ENCODE measurements at places on chromosomes 3 and 15. TPM values are rescaled to one million over a fixed set of nuclear protein-coding genes. Genes with fewer than 3 reads are reported as not detected.

The FES gene
- 23.9 TPM for total RNA-seq

The RAB11A gene
- total RNA-seq = 204 TPM

The RASGRP1 gene
- total RNA-seq = 29.3 TPM

The ANXA2 gene
- 169 TPM for total RNA-seq

The FBXO40 gene
- total RNA-seq = not detected

The TJP1 gene
- total RNA-seq = 0.72 TPM

GRCh38 chr3:58177747-58178527 lies 32.8 kb downstream of the DNASE1L3 start:
- no peak for DNase-seq

GRCh38 chr15:80932513-80932815 lies 57.2 kb downstream of the MESD start:
- no peak for DNase-seq

- no peak for DNase-seq
Measured at GRCh38 chr3:44976002-44976815, at the start of the genes EXOSC7 and ZDHHC3. Gene EXOSC7 (plus strand): TSS chr3:44976244. CDS start chr3:44976278, 34 bp downstream. Gene ZDHHC3 (minus strand): TSS chr3:44976174. CDS start chr3:44959436, 16,738 bp downstream.

GRCh38 chr15:39171944-39172368 lies 408.9 kb upstream of the THBS1 start:
- peak; percentile 19 for DNase-seq

GRCh38 chr3:165984589-165984988 lies 147.4 kb upstream of the BCHE start:
- no peak for DNase-seq

- DNase-seq = no peak
Measured at GRCh38 chr3:168581771-168582225, 486.1 kb upstream of the GOLIM4 start.

DNA sequence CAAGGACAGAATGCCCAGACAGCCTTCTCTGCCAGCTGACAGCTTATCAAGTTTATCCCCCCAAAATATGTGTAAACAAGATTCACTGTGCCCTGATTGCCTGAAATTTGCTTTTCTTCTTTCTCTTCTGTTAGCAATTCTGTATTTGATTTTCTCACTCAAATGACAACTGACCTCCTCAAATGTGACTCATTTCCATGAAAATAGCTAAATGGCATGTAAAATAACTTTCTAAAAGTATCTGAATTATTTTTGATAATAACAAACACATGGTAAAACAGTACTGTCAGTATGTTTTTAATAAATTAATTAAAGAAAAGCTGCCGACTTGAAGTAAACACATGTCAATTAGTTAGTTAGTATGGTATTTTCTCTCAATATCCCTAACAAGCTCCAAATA lies 202.3 kb upstream of the STAC start:
- no peak for DNase-seq

DNA sequence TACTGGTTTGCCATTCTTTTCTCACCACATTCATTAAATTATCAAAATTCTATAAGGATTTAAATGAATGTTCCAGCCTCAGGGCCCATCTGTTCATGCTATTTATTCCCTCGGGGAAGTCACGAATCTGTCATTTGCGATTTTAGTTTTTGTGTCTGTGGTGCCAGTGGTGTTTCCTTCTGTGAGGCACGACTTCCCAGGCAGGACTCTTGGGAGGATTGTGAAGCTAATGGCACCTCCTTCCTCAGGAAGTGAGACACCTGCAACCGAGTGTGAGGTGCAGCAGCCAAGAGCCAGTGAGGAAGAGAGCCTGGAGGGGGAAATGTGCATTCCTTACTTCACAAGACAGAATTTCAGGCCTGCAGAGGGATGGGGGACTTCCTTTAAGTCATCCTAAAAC lies 24.1 kb downstream of the SV2B start:
- no peak for DNase-seq

Data from GM12878 (cell line).